Stimulated activated memory B cell treated with anti-CD40 and anti-IgM and Interleukin-4, amounts not matched to agents 10 μg/mL and 1 μg/mL and 100 μg/mL, for 72 hours (primary cell): ENCODE measurements at places on chromosomes 5 and 9.

DNA sequence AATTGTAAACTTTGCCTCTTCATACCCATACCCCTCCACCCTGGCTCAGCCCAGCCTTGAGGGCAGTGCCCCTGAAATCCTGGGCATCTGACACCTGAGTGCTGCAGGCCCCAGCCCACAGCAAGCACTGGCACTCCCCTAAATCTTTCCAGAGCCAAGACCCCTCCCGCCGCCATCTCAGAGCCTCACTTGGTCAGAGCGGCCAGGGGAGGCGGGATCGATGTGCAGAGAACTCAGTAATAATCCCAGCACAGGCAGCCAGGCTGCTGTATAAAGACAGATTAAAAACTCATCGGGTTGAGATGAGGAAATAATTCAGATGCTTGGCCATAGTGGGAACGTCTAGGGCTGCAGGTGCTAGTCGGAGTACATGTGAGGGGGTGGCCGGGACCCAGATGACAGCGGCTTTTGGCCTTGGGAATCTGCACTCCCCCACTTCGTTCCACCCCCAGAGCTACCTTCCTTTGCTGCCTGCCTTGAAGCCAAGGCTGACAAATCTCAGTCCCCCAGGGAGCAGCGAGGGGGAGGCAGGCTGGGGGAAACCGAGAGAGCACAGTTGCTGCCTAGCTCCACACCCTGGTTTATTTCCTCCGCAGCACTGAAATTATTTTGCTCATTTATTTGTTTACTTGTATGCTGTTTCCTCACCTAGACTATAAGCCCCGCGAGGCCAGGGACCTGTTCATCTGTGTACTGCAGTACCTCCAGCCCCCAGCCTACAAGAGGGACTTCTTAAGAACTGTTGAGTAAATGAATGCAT is 19.5 kb upstream of the ARAP3 start:
- ATAC-seq: peak; percentile 52

DNA sequence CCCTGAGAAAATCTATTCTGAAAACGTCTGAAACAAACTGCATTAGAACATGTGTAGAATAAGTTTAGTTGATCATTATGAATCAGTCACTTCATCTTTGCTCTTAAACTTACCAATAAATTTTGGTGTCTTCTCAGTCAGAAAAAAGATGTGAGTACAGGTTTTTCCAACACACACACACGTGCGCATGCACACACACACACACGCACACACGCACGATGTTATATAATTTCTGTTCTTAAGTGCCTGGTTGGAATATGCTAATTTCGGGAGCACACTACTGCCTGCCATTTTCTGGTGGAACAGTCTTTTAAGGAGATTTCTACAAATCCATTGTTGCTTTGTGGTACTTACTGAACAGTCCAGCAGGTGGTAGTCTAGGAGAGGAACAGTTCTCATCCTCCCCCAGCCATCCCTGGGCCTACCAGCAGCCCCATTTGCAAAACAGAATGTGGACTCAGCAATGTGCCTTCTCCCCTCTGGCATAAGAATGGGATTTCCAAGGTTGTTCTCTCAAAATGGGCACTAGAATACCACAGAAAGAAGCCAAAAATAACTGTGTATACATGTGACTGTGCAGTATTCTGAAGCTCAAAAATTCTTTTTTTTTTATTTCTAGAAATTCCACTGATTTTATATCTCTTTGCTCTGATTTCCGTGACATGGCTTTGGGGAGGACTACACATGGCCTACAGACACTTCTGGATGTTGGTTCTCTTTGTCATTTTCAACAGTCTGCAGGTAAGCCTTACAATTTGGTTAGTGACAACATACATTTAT is 281.3 kb downstream of the ARRDC3 start:
- peak; percentile 85 for ATAC-seq

- no peak for ATAC-seq
These were observed 157.2 kb downstream of the PRR16 start for GRCh38 chr5:120621339-120621738.

GRCh38 chr9:7144265-7145046 is 386.7 kb downstream of the KDM4C start:
- ATAC-seq: no peak

DNA sequence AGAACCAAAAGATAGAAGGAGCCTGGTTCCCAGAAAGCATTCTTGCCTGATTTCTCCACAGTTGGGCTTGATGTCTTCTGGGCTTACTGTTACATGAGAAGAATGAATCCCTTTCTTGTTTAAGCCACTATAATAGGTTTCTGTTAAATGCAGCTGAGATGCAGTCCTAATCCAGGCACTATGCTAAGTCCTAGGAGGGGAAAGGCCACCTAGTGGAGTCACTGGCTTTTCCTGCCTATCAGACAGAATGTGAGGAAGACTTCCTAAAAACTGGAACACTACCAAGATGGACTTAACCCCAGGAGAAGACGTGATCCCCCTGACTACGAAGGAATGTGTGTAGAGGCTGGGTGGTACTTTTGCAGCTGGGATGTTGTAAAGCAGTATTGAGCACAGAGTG is 34.3 kb upstream of the FSD1L start:
- ATAC-seq: no peak
